ENCODE measurements at places on chromosomes 16 and 17.

GRCh38 chr16:2022723-2023091 lies 3.1 kb downstream of the NPW start:
- DNase-seq = no peak

- no peak for DNase-seq
Observed at GRCh38 chr17:59167571-59168001, 12.0 kb downstream of the PRR11 start.

- DNase-seq = no peak
Observed at GRCh38 chr17:68868708-68869107, 86.5 kb downstream of the ABCA8 start.

DNA sequence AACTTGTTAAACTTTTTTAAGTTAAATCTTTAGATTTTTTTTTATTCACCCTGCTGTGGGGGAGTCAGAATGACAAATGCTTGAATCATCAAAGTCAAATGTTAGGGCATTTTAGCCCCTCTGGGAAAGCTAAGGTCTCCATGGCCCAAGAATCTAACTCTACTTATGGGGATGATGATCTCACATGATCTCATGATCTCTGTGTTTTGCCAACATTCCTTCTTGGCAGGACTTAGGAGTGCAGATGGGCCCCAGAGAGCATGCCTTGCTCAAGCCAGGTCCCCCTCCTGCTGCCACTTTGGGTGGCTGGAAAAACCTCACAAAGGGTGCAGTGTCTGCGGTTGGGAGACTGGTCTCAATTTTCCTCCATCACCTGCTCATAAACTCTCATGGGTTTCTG lies 108.6 kb downstream of the PRKCB start:
- DNase-seq = no peak

- peak; percentile 13 for DNase-seq
Observed at GRCh38 chr17:80805032-80805751, 186.4 kb upstream of the CHMP6 start.

- no peak for DNase-seq
Observed at GRCh38 chr17:2780256-2780655, 16.0 kb upstream of the RAP1GAP2 start.

- DNase-seq = no peak
Observed at GRCh38 chr17:43917348-43918025, 10.2 kb upstream of the MPP2 start.

- DNase-seq = no peak
Observed at GRCh38 chr16:11029948-11030347, 85.6 kb downstream of the CLEC16A start.

DNA sequence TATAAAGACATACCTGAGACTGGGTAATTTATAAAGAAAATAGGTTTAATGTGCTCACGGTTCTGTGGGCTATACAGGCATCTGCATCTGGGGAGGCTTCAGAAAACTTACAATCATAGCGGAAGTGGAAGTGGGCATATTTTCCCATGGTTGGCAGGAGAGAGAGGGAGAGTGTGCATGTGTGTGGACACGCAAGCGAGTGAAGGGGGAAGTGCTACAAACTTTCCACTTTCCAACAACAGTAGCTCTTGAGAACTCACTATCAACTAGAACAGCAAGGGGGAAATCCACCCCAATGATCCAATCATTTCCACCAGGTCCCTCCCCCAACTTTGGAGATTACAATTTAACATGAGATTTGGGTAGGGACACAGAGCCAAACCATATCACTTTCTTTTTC lies 11.1 kb downstream of the TAOK1 start:
- no peak for DNase-seq

GRCh38 chr16:5040451-5040850 lies 6.7 kb upstream of the NAGPA start:
- DNase-seq = no peak

DNA sequence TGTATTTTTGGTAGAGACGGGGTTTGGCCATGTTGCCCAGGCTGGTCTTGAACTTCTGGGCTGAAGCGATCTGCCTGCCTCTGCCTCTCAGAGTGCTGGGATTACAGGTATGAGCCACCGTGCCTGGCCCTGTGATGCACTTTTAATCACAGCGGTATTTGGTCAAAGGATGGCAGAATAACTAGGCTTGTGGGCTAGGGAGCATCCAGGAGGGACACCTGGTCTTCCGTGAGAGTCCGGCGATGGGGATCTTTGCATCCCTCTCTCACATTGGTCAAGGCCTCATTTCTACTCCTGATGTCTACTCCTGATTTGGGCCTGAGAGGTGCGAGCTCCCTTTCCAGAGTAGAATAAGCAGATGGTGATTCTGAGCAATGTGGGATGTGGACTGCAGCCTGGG lies 257.9 kb upstream of the CACNG5 start:
- no peak for DNase-seq

GRCh38 chr16:8863594-8864424 lies 5.0 kb downstream of the CARHSP1 start:
- DNase-seq = no peak

DNA sequence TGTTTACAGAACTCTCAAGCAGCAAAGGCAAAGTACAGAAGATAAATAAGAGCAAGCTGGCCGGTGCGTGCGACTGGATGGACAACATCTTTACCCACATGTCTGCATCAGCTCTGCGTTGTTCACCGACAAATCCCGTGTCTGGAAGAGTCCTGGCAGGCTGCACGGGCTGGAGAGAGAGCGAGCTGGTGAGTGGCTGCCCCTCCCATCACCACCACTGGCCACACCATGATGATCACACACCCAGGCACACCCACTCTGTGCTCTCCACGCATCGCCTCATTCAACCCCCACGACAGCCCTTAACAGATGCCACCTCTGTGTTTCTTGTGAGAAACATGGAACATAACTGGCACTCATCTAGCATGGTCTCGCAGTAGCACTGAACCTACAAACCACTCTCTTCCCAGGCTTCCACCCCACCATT lies 59.2 kb downstream of the ANKRD11 start:
- DNase-seq = no peak

- no peak for DNase-seq
Observed at GRCh38 chr16:79993629-79994209, 393.2 kb upstream of the MAF start.

DNA sequence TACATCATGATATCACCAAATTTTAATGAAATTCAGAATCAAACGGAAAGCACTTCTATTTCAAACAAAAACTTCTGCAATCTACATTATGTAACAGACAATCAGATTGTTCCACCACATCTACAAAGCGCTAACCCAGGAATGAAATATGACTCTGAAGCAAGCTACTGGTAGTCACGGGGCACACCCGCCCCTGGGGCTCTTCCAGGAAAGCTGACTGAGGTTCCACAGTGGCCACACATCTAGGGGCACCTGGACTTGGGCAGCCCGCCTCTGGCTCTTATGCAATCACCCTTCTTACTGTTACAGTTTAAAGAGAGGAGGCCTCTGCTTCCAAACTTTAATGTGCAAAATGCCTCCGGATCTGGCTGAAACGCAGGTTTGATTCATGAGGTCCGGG lies 27.5 kb downstream of the ZCCHC14 start:
- no peak for DNase-seq

GRCh38 chr16:29876594-29877249 lies 13.7 kb upstream of the CDIPT start:
- no peak for DNase-seq

DNA sequence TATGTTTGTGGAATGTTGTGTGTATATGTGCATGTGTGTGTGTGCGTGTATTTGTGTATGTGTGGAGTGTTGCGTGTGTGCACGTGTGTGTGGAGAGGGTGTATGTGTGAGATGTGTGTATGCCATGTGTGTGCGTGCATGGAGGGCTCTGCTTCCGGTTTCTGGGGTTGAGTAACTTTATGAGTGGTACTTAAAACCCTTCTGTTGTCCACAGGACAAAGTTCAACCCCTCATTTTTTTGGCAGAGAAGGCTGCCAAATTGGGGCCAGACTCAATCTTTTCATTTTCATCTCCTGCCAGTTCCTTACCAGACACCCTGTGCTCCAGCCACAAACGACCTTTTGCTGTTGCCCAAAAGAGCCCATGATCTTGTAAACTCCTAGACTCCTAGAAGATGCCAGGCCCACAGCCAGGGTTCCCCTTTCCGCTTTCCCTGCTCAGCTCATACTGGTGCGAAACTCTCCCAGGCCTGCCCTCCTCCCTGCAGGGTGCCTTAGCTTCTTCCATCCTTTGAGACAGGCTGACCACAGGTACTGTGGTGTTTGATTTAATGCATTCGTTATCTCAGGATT lies 100.2 kb downstream of the CMIP start:
- no peak for DNase-seq

GRCh38 chr17:54191261-54191660 lies 368.5 kb downstream of the KIF2B start:
- no peak for DNase-seq
